ENCODE measurements at places on chromosomes 1 and 21.

GRCh38 chr1:99590578-99591209 lies 55.2 kb upstream of the PALMD start:
- no peak for DNase-seq

- no peak for DNase-seq
These were observed 115.8 kb downstream of the NR5A2 start for GRCh38 chr1:200143347-200143746.

DNA sequence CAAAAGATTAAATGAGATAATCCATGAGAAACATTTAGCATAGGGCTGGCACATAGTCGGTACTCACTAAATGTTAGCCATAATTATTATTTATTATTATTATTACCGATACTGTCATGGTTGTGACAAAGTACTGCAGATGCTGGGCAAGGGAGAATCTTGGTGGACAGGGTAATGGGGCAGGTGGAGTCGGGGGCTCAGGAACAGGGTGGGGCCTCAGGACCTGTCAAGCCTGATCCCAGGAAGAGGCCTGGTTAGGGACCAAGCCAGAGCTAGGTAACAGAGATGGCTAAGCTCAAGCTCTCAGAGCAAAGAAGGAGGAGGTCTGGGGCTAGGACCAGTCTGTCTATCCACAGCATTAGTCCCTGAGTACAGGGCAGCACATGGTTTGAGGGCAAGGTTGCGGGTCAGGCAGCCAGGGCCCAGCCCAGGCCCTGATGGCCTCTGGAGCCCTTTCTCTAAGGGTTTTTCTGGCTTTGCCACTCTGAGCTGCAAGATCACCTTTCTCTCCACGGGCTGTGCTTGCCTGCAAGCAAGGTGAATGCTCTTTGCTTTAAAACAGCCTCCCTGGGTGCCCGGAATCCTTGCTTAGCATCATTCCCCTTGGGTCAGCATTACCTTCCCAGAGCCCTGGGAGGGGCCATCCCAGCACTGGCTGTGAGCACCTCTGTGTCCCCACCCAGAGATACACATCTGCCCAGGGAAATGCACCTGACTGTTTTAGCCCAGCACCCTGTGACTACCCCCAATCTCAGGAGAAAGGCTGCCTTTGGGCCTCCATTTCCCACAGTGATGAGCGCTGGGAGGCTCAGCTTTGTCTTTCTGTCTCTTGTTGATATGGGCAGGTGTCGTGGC lies 572.0 kb downstream of the PTPRU start:
- DNase-seq: no peak

- peak; percentile 19 for DNase-seq
These were observed 94.4 kb downstream of the SLC45A1 start for GRCh38 chr1:8412183-8412831.

- no peak for DNase-seq
These were observed 41.8 kb upstream of the POU3F1 start for GRCh38 chr1:38088366-38088765.

Data from NCI-H446 (cell line).